ENCODE measurements at places on chromosomes 3 and 15.

- DNase-seq: no peak
These were observed 53.1 kb downstream of the SLC4A7 start for GRCh38 chr3:27431116-27431515.

GRCh38 chr3:142028243-142028777 lies 121.0 kb downstream of the TFDP2 start:
- no peak for DNase-seq

GRCh38 chr15:52872036-52872818 lies 82.1 kb upstream of the ONECUT1 start:
- no peak for DNase-seq

DNA sequence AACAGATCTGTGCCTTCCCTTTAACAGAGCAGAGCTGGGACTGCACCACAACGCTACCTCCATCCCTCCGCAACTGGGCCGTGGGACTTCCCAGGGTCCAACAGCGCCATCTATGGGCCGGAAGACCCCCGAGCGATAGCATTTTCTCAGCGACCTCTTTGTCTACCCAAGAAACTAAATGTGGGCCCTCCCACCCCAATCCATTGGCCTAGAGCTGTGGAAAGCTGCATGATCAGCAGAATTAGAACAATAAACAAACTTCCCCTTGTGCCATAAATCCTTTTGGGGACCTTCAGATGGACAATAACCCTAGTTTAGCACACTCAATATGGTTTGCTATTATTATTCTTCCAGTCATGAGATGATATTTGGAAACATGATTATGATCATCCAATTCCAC lies 74.8 kb upstream of the NTRK3 start:
- DNase-seq: no peak

DNA sequence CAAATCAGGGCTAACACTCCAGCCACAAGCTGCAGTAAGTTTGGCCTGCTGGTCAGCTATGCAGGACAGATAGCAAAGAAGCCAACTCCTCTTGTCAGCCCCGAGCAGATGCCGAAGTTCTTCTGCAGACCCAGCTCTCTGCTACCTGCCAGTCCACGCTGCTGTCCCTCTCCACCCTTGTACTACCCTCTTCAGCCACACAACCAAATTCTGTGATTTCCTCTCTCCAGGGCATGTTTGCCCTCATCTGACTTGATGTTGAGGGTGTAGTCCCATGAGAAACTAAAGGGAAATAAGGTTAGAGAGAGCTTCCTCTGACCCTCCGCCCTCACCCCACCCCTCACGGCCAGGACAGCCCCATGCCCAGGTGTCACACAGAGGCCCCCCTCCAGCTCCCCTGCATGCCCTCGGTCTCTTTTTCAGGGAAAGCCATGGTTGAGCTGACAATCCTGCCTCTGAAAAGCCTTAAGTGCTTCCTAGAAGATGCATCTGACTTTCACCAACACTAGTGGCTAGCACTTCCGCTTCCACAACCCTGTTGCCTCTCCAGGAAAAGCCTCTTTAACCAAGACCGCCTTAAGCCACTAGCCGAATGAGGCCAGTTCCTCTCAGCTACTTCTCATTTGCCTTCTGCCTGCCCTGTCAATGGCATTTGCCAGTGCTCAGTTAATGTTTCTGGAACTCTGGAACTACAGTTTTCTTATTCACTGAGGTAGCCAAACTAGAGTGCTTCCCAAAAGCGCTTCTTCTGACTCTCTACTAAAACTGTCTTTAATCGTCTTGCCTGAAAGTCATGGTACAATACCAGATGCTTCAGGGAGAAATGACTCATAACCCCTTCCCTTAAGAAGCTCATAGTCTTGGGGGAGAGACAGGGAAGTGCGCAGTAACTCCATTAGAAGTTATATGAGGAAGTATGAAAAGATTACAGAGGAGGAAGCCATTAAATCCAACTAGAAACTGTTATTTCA lies 300.4 kb upstream of the STT3B start:
- DNase-seq: peak; percentile 46

DNA sequence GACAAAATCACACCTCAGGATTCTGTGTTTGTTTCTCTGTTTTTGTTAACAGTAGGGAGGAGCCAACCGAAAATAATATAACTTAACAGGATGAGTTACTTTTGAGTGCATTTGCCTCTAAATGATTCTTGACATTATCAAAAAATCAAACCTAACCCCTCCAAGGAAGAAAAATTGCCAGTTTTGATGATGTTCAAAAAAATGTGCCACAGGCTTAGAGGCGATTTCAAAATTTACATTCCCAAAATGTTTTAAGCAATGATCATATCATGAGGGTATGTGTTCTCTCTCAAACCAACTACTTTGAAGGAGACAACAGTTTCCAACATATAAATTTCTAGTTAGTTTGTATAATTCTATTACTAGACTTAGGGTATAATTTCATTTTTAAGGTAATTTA lies 6.7 kb downstream of the VGLL3 start:
- DNase-seq: no peak

- DNase-seq: no peak
These were observed 436.4 kb downstream of the NAALADL2 start for GRCh38 chr3:175295248-175296130.

- no peak for DNase-seq
These were observed 107.9 kb upstream of the EPHA6 start for GRCh38 chr3:96706509-96706908.

DNA sequence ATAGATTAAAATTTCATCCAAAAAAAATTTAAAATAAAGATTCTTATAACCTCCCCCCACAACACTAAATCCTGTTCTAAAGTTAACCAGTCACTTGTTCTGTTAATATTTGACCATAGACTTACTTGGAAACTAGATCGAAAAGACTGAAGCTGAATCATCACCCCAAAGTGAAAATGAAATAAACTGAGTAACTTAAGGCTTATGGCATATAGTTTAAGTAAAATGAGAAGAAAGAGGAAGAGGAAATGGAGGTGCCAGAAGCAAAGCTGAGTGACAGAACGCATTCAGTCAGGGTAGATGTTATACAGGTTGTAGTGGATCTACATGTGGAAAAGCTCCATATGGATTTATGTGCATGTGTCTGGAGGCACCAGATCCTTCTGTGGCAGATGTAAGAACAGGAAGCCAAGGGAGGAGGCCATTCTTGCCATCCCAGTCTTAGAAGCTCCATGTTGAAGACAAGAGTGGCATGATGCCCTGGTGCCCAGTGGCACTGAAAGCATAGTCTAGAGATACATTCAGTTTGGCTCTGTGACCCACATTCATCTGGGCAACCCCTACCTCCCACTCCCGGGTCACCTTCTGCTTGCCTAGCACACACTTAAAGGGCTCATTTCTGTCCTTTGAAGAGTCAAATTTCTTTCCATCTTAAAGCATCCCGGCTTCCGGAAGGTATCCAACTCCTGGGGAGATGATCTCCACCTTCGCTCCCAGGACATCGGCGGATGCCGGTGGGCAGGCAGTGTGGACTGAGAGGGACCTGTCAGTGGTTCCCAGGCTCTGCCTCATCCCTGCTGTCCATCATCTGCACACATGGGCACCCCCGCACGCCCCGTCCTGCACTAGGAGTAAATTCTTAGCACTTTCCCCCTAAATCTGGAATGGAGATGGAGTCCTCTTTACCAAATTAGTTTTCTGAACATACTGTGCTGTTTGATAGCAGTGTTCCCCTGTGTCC lies 90.8 kb downstream of the NEO1 start:
- DNase-seq: no peak

- no peak for DNase-seq
These were observed 80.3 kb downstream of the TFG start for GRCh38 chr3:100789579-100789978.

DNA sequence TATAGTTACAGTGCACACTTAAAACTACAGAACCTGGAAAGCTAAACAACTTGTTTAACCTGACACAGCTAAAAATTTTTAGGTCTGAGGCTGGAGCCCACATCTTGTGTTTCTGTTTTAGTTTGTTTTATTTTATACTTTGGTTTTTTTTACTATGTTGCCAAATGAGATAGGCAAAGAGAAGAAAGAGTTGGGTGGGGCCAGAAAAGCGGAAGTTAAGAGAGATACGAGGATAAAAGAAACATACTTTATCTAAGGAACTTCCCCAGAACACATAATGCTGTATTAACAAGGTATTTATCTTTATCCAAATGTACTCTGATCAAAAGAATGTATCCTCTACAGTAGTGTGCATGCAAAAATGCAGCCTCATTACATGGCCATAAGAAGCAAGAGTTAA lies 1145.7 kb downstream of the EPHA3 start:
- no peak for DNase-seq

GRCh38 chr15:49036650-49037545 lies 9.3 kb downstream of the SECISBP2L start:
- DNase-seq: no peak

- no peak for DNase-seq
These were observed at the start of gene PP2D1 for GRCh38 chr3:20012164-20012563. PP2D1 (minus strand) TSS chr3:20012264; CDS start chr3:20012072, 192 bp downstream.

DNA sequence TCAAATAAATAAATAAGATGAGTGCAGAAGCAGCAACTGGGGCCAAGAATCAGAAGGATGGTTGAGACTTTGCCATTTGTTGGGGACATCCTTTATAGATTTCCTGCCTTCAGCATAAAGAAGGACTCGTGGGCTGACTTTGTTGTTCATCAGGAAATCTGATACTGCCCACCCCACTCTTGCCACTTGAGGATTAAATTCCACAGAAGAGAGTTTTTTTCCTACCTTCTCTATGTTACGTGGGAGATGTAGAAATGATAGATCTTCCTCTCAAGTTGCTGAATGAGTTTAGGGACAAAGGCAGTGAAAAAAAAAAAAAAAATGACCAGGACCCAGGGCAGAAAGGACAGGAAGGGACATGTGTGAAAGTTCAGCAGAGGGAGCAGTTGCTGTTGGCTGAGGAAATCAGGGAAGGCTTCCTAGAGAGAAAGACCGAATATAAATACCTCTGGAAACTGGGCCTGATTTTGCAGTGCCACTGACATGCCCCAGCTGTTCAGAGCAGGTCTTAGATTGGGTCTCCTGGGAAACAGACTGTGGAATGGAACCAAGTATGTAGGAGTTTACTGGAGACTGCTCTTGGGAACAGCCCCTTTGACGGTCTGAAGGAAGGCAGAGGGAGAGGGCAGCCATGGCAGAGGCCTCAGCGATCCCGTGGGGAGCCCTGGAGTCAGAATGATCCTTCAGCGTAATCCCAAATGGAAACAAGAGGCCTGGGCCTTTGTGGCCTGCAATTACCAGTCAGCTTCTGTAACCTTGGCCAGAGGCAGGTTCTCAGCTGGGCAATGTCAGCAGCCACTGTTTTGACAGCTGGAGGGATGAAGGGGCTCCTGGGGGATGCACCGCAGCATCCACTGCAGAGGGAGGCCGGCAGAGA lies 50.9 kb downstream of the C3orf20 start:
- DNase-seq: no peak

DNA sequence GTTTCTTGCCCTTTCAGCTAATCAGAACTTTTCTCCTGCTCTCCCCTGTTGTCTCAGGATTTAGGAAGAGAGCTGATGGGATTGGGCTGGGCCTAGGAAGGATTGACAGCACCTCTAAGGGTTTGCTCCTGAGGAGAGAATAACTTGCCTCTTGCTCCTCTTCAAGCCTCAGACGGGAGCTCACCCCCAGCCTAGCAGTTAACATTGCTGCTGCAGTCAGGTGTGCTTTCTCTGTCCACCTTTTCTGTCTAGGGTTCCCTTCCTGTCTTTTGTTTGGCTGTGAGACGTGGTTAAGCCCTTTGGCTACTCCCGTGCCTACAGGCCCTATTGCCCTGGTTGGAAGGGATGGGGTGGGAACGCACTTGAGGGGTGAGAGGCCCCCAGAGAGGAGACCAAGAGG lies 20.1 kb downstream of the TMEM108 start:
- no peak for DNase-seq

GRCh38 chr3:112397556-112397955 lies 64.6 kb downstream of the CD200 start:
- DNase-seq: no peak

- DNase-seq: no peak
These were observed 375.9 kb downstream of the MCTP2 start for GRCh38 chr15:94607176-94607654.

DNA sequence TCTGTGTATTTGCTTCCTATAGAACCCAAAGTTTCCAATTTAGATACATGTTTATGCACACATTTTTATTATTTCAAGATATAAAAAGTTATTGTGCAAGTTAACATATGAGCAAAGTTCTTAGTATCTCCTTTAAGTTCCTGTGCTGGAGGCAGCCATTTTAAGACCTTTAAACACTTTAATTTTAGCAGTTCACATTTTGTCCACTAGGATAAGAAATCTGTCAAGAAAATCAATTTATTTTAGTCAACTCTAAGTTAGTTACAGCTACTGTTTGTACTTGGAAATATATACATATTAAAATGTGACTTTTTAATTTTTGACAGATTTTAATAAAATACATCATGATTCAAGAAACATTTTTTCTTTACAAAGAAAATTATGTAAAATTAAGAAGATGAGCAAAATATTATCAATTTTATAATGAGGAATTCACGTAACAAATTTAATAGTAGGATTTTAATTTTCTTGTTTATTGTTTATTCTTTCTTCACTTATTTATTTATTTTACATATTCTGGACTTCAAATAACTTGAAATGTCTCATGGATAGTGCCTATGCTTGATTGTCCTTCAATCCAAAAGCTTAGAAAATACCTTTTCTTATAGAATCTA lies 402.6 kb upstream of the GBE1 start:
- no peak for DNase-seq

DNA sequence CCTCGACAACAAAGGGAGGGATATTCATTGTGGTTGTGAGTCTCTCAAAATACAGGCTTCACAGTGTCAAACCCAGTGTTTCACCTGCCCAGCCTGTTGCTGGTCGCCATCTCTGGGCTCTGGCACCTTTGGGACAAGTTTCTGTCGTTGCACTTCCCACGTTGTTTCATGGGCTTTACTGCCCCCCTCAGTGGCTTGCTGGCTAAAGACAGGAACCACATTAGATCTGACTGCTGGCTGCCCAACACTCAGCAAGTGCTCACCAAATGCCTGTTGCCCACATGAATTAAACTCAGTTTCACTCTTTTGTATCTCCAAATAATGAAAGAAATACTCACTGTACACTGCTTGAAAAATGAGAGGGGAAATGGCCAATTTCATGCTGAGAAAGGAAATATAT lies 27.6 kb downstream of the FOXL2 start:
- DNase-seq: no peak

GRCh38 chr3:169311381-169311780 lies 352.1 kb downstream of the MECOM start:
- DNase-seq: no peak

- DNase-seq: no peak
These were observed 63.7 kb downstream of the SPRED1 start for GRCh38 chr15:38316311-38316710.

Measured in CD4-positive, alpha-beta T cell treated with Interleukin-15 for 1 hour (primary cell).